ENCODE measurements at places on chromosomes 1 and 21.

DNA sequence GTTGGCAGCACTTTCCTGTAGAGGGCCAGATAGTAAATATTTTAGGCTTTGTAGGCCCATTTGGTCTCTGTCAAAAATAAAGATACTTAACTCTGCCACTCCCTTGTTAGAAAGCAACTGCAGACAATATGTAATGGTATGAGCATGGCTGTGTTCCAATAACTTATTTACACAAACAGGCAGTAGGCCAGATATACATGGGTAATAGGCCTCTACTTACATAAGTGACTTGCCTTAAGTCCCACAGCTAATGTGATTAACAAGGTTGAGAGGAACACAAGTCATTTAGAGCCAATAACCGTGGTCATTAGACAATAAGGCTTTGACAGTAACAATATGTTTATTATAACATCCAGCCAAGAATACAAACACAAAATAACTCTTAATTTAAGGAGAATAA is 17.4 kb downstream of the CCT8 start:
- no peak for DNase-seq

- no peak for DNase-seq
These were observed 26.8 kb upstream of the CACNA1E start for GRCh38 chr1:181456551-181456950.

DNA sequence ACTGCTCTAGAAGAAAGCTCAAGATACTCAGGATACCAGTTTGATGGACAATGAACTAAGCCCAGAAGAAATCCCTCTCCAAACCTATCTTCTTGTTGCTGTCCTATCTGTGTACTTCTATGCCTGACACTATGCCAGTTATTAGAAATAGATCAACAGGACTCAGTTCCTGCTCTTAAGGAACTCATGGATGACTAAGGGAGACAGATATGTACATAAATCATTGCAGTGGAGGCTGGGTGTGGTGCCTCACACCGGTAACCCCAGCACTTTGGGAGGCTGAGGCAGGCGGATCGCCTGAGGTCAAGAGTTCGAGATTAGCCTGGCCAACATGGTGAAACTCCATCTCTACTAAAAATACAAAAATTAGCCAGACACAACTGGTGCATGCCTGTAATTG is 42.4 kb upstream of the AK4 start:
- no peak for DNase-seq

DNA sequence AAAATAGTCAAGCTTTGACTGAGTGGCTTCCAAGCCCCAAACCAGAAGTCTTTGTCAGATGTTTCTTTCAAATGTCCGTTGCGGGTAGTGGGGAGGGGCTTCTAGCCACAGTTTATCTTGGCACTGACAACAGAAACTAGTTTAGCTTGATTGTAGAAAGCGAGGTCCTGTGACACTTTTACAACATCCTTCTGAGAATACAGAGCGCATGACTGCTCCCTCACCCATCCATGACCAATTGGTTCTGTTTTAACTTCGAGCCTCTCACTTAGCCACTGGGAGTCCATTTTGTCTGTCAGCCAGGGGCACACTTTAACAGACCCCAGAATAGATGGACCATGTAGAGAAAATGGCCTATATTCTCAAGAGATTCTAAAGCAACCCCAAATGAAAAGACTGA is 199.2 kb upstream of the ST6GALNAC5 start:
- no peak for DNase-seq

GRCh38 chr21:18424276-18424675 is 20.7 kb upstream of the TMPRSS15 start:
- no peak for DNase-seq

GRCh38 chr1:195934817-195935553 is 673.3 kb downstream of the KCNT2 start:
- no peak for DNase-seq

- no peak for DNase-seq
These were observed 91.6 kb downstream of the GALNT2 start for GRCh38 chr1:230158415-230159291.

GRCh38 chr21:34737115-34737514 is 68.3 kb downstream of the CLIC6 start:
- DNase-seq, result no peak

GRCh38 chr21:34338226-34338625 is 25.6 kb upstream of the KCNE2 start:
- DNase-seq, result no peak

DNA sequence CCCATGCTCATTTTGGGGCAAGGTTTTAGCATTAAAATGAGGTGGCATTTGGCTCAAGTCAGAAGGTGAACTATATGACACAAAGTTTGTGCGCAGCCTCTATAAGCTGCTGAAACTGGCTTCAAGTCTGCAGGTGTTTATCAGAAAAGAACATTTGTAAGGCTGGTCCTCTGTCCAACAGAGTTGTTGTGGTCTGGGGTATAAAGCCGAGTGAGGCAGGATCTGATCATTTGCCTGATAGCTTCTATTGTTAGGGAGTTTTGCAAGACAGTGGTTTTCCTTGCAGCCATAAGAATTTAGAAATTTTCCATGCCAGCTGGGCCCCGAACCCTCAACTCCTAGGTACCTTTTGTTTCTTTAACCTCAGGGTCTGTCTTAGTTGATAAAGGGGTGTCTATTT is 130.8 kb downstream of the PGBD5 start:
- DNase-seq, result no peak
